ENCODE measurements at places on chromosomes 3 and 15. TPM values are rescaled to one million over a fixed set of nuclear protein-coding genes. Genes with fewer than 3 reads are reported as not detected.

- H3K27ac ChIP-seq, result no peak overlapping the region
- DNase-seq, result no peak
- peaks cover 25% of the 10 kb centered on the region for H3K27me3 ChIP-seq
- H3K36me3 ChIP-seq, result no peaks in the 10 kb centered on the region
These were observed 12.3 kb upstream of the PGPEP1L start for GRCh38 chr15:99019558-99020540.

The PAQR9 gene
- total RNA-seq, result 2.9 TPM

The ESYT3 gene
- 0.60 TPM for total RNA-seq

GRCh38 chr15:31179693-31180092 is 78.2 kb upstream of the TRPM1 start:
- no peak overlapping the region for H3K27ac ChIP-seq
- no peaks in the 10 kb centered on the region for H3K36me3 ChIP-seq
- H3K27me3 ChIP-seq, result no peaks in the 10 kb centered on the region
- no peak overlapping the region for H3K4me3 ChIP-seq
- no peak for DNase-seq

- H3K4me3 ChIP-seq, result no peak overlapping the region
- H3K36me3 ChIP-seq, result no peaks in the 10 kb centered on the region
- no peaks in the 10 kb centered on the region for H3K27me3 ChIP-seq
- peaks cover 10% of the 10 kb centered on the region for H3K4me1 ChIP-seq
- H3K27ac ChIP-seq, result no peak overlapping the region
These were observed 13.1 kb upstream of the RAB8B start for GRCh38 chr15:63176302-63176701.

DNA sequence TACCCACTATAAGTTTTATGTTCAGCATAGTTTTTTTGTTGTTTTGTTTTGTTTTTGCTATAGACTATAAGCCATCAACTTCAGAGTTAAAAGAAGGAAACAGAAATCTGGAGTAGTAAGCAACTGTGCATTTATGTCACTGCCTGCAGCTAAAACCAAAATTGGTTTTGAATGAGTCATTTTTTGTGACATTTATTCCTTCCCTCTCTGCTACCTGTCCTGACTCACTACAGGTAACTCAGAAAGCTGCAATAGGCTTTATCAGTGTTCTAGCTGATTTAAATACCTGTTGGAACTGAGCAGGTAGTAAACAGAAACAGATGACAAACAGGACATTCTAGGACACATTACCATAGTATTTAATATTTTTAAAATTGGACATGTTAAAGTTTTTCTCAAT is 393.3 kb upstream of the WNT5A start:
- H3K4me1 ChIP-seq, result peaks cover 4% of the 10 kb centered on the region
- DNase-seq, result no peak
- no peaks in the 10 kb centered on the region for H3K27me3 ChIP-seq

The XCR1 gene
- 0.27 TPM for total RNA-seq

Measured in hepatocyte (in vitro differentiated cells).